Uterus (tissue), 4 donors: ENCODE measurements at places on chromosomes 3 and 15.

DNA sequence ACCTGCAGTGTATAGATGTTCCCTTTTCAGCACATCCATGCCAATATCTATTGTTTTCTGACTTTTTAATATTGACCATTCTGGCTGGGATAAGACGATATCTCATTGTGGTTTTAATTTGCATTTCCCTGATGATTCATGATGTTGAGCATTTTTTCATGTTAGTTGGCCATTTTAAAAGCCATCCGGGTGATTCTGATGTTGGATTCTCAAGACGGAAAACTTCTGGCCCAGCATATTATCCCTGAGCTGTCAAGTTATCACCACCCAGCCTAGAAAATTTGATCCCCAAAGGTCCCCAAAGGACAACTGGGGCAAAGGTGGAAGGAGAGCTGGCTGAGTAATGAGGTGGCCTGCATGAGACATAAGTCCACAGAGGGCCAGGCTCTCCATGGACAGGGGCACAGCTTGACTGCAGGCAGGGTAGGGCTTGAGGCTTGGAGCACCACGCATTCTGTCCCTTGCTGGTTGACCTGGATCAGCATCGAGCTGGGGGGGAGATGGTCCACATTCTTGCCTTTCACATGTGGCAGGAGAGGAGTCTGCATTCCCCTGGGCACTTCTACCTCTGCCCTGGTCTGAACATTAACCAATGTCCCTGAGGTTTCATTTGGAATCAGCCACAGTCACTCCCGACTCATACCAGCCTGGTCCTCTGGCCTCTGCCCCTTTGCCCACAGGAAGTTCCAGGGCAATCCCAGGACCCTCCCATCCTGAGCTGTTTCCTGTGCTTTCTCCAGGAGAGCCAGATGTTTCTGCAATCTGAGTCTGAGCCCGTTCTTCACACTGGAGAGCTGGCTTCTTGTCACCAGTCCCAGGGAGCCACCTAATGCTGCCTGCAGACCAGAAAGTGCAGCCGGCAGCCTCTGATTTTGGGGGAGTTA is 69.2 kb downstream of the ISG20 start:
- no peak for DNase-seq

DNA sequence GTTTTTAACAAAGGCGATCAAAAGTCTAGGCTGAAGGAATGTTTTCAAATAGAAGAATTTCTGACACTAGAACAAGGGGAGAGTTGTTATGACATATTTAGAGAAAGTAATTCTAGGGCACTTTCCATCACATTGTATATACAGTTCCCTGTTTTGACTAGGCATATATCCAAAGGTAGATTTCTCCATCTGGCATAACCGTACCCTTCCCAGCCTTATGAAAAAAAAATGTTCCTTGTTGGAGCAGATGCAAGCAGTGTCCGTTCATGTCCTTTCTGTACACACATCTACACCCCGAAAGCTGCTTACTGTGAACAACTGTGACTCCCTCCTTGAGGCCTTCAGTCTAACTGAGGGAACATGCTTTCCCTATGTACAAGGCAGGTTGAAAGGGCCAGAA is 271.7 kb upstream of the GBE1 start:
- DNase-seq: no peak

DNA sequence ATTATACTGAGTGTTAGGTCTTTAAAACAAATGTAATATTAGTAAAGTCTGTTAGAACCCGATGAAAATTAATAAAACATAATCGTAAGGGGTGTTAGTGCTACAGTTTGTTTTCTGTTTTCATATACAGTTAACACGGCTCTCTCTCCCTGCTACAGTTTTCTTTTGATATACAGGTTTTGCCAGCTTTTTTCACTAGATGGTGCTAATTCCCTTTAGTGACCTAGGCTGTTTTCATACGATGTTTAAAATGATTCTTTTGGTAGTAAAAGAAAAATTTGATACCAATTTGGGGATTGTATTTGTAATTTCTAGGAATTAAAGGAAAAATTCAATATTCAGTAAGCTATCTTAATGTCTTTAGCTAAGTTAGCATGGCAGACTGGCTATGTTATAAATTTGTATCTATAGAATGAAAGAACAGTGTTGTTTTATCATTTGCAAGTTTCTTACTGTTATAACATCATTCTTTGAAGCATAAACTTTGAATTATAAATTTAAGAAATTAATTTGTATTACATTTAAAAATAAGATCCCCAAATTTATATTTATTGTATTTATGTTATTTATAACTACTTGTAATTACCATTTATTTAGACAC is 11.5 kb downstream of the APH1B start:
- no peak for DNase-seq

GRCh38 chr3:189789432-189789831 is 158.2 kb downstream of the TP63 start:
- no peak for DNase-seq

DNA sequence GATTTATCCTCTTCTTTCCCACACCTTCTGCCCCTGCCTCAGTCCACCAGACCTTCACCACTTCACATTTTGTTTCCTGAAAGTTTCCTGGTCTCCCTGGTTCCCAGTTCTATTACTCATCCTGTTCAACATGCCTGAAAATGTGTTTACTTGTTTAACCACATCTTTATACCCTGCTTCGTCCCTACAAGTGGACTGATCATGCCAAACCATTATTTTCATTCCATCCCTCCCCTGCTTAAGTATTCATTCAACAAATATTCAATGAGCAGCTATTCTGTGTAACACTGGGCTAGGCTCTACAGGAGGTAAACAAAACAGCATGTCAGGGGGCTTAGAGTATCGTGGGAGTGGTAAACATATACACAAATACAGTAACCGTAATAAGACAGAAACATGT is 5.5 kb downstream of the MYO5A start:
- DNase-seq: no peak
